NCI-H1436 treated with DMSO at 0.1 percent for 48 hours (cell line): ENCODE measurements at places on chromosomes 1 and 21.

DNA sequence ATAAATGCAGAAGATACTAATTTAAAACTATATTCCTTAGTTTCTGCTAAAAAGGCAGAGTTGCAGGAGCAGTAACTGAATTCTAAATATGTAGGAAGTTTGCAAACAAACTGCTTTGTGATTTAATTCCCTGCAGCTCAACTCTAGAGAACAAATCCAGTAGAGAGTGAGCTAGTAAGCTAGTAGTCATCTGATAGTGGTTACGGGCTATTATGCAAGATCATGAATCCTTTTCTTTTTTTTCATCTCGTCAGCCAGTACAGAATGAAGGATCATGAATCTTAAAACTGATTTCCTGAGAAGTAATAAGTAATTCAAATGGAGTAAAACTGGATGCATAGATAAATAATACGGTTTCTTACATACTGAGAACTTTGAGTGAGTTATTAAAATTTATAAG, 3.3 kb downstream of the DPH5 start:
- no peak for DNase-seq

DNA sequence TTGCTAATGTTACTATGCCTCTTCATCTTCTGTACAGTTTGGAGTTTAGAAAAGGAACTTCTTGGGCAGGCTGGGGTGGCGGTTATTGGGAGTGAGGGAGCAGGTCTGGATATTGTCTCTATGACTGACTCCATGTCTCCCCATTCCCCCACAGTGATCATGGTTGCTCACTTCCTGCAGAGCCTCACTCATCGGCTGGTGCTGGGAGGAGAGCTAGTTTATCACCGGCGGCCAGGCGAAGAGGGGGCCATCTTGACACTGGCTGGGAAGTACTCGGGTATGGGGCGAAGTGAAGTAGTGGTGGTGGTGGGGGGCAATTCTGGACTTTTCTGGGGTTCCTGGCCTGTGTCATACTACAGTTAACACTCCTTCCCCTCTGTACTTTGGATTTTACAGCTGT, 2.2 kb downstream of the TOMM40L start:
- DNase-seq: no peak

DNA sequence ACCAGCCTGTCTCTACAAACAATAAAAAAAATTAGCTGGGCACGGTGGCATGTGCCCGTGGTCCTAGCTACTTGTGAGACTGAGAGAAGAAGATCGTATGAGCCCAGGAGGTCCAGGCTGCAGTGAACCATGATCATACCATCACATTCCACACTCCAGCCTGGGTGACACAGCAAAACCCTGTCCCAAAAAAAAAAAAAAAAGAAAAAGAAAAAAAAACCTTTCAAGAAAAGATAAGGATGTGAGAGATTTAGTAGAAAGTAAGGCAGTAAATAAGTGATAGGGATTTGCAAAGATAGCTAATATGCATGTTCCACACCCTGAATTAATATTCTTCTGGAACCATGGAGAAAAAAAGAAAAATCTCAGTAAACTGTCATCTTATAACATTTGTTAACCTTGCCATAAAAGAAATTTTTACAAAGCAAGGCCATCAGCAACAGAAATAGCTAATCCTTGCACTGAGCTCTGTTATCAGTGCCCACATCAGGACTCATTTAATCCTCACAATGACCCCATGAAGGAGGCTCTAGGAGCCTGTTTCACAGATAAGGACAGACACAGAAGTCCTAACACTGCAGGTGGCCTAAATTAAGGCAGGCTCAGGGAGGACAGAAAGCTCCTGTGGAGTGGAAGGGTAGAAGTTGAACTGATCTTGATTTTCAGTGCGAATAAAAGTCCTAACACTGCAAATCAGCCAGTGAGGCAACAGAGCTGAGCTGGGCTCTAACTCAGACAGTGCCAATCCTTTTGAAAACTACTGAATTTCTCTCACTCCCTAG, 7.6 kb downstream of the GNB1 start:
- DNase-seq: no peak

- no peak for DNase-seq
Observed at GRCh38 chr21:25176637-25177412, 430.5 kb downstream of the MRPL39 start.

DNA sequence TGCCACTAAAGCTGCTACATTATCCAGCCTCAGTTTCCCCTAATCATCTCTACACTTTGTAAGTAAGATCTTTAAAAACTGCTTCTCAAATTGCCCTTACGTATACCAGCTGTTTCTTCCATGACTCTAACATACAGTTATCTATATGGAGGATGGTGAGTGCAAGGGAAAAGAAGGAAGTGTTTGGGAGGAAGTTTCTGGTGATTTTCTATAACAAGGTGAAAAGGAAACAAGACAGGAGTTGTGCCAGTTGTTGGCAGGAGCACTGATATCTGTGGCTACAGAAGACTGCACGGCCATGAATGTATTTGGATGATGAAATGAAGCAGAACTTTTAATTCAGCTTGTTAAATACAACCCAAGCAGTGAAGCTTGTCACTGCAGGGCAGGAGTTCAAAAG, 32.3 kb upstream of the NHLH2 start:
- DNase-seq: no peak

DNA sequence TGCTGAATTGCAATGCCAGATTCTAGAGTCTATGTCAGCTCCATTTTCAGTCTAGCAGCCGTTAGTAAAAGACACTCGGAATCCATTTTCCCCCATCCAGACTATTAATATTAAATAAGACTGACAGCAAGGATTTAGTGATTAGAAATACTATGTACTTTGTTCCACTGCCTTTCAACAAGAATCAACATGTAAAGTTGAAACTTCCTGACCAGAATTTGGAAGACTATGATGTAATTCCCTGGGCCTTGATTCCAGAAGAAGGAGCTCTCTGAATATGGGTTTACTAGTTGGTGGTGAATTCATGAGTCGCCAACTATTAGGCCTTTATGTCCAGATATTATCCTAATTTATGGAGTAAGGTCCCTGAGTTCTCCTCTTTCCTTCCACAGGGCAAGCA, 24.8 kb downstream of the KDM1A start:
- DNase-seq: no peak

DNA sequence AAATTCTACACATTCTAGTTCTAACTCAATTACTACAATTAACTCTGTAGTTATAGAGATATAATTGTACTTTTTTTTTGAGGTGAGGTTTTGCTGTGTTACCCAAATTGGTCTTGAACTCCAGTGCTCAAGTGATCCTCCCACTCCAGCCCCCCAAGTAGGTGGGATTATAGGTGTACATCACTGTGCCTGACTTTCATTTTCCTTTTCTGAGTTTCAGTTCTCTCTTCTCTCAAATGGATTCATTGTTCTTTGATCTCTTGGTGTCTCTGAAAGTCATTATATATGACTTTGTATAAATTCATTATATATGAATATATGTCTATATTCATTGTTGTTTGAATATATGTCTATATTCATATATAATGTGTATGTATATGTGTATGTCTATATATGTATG, 74.0 kb upstream of the GALNT2 start:
- no peak for DNase-seq

GRCh38 chr1:45792744-45793143, 10.7 kb upstream of the MAST2 start:
- no peak for DNase-seq

DNA sequence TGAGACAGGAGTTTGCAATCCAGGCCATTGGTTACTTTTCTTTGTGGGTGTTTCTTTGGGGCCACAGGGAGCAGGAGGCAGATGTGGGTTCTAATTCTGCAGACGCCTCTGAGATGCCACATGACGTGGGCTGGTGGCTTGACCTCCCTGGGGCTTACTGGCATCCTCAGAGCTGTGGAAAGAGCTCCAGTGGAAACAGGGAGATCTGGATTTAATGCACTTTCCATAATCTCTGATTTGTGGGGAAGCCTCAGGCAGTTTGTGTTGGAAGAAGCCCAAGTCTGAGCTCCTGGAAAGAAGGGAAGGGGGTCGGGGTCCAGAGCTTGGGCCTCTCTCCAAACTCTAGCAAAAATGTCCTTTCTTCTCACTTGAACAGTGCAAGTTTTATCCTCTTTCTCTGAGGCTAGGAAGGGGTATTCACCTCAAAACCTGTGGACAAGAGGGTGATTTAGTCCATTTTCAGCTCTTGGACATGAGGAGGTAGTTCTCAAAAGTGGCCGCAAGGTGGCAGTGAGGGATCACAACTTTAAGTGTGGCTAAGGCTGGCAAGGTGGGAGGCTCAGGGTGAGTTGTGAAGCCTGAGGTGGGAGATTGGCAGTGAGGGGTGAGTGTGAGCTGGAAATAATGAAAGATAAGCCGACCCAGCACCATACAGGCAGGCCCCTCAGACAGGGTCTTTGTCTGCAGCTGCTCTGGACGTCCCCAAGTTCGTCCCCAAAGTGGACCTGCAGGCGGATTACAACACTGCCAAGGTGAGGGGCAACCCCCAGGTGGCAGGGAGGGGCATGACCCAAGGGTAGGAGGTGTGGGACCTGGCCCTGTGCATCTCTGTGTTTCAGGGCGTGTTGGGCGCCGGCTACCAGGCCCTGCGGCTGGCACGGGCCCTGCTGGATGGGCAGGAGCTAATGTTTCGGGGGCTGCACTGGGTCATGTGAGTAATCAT, 9.2 kb downstream of the IKBKE start:
- DNase-seq: no peak
